Activated CD4-positive, alpha-beta T cell treated with anti-CD3 and anti-CD28 coated beads, Interleukin-2, amount 50 U/mL, for 48 hours (primary cell): ENCODE measurements at places on chromosomes 2 and 18.

- DNase-seq, result no peak
Measured at GRCh38 chr2:234955971-234956509, 4.2 kb downstream of the SH3BP4 start.

- no peak for DNase-seq
Measured at GRCh38 chr2:124725187-124725586, 700.1 kb downstream of the CNTNAP5 start.

DNA sequence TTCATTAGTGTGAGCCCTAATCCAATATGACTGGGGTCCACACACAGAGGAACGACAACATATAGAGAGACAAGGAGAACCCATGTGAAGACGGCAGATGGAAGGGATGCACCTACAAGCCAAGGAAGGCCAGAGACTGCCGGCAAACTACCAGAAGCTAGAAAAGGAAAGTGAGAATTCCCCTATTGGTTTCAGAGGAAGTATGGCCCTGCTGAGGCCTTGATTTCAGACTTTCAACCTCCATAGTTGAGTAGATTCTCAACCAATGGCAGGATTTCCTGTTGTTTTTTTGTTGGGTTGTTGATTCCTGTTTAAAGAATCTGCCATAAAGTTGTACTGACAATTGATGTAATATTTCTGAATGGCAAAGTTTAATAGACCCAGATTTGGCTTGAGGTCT lies 241.5 kb downstream of the SATB2 start:
- DNase-seq, result no peak

DNA sequence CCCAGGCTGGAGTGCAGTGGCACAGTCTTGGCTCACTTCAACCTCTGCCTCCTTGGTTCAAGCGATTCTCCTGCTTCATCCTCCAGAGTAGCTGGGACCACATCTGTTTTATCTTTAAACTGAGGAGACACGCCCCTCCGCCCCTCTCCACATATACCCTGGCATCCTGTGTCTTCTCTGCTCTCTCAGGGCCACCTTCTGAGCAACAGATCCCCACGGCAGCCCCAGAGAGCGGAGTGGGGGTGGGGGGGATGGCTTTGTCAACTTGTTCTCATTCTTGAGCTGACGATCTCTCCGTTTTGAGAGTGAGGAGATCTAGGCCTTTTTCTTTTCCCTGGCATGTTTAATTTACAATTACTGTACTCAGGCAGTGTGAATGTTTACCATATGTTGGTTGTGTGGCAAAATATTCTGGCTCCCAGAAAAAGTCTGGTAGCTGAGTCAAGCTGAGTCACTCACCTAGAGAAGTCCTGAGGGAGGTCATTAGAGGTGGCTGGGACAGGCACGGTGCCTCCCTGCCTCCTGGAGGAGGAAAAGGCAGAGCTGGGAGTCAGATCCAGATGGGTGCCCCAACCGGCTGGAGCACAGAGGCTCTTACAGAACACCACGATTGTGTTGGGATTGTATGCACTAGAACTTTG lies 19.5 kb upstream of the ID2 start:
- DNase-seq, result no peak

DNA sequence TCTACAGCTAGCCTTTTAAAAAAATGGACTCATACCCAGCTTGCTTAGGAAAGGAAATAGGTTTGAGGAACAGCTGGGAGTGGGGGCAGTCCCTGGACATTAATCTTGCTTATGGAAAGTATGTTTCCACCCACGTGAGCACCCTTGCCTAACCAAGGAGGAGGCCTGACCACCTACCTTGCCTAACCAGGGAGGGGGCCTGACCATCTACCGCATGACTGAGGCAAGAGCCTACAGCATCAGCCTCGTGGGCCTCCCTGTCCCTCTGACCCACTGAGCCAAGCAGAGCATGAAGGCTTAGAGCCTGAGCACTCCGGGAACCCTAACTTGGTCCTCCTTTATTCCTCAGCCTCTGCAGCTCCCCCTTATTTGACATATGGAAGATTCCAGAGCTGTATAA lies 20.2 kb downstream of the PRKAG3 start:
- DNase-seq, result no peak

DNA sequence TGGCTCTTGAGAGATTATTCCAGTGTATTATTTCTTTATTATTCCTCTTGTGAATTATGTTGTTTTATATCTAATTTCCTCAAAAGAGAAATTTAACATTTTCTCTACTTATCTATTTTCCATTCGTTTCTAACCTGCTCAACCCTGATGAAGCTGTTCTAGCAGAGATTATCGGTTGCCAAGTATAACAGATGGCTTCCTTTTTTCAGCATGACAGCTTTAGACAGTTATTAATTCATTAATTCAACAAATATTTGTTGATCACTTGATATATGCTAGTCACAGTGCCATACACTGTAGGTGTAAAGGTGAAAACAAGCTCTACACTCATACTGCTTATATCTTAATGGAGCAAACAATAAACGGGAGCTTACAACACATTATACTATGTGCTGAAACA lies 137.9 kb upstream of the UBE2E3 start:
- no peak for DNase-seq

GRCh38 chr2:31277621-31278020 lies 43.7 kb downstream of the EHD3 start:
- no peak for DNase-seq

DNA sequence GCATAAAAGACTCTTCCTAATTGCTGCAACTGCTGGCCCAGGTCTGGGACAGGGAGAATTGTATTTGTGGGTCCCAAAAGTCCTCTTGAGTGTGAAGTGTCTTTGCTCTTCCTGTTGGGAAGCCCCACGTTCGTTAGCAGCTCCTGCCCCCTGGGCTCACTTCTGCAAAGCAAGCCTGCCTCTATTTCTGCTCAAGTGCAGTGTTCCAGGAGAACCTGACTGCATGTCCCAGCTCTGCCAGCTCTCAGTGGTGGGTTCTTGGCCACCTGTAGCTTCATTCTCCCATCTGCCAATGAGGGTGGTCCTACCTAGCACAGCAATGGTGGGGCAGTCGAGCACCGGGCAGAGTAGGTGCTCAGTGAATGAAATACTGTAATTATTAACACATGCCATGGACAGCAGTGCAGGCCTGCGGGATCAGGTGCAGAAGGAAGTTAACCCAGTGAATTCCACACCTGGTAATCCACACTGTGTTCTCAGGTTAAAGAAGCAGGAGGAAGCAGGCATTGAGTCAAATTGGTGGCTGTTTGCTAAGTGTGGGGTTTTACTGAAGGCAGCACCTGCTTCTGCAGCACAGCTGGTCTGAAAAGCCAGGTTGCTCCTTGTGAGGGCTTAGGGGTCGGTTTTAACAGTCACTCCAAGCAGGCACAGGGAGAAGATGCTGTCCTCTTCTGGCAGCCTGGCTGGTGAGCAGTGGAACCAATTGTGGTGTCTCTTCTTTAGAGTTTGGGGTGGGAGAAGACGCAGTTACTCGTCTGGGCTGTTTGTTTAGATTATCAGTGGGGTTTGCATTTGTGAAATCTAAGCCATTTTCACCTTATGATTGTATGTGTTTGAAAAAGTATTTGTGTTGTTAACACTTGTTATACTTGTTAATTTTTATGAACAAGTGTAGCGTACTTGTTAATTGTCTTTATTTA lies 54.3 kb downstream of the DGKD start:
- DNase-seq, result no peak

DNA sequence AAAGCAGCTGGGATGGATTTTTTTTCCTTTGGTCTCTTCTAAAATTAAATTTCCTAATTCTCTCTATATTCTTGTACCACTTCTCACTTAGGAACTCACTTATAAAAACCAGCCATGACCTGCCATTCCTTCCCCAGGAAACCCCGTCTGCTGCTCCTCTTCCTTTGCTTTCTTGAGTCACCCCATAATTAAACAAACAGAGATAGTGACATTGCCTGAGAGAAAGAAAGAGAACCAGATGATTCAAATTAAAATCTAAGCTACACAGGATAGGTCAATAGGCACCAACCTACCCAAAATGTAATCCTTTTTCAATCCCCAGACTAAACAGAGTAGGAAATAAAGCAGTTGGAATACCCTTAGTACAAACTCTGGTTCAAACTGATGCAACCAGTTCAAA lies 9.7 kb downstream of the STK39 start:
- no peak for DNase-seq

- DNase-seq, result no peak
Measured at GRCh38 chr2:233165543-233165894, 86.0 kb upstream of the ATG16L1 start.

DNA sequence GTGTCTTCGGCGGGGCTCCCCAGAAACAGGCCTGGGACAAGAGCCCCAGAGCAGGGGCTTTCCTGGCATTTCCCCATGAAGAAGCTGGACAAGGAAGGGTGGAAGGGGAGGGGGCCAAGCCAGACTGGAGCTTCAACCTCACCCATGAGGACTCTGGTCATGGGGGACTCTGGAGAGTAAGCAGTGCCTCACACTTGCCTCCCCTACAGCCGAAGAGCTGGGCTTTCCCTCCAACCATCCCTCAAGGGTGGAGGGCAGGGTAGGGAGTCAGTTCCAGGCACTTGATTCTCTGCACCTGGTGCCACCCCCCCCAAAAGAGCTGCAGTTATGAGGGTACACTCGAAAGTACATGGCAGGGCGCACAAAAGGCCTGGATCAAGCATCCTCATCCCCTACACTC lies 246.6 kb downstream of the TFCP2L1 start:
- no peak for DNase-seq

GRCh38 chr2:215791481-215791937 lies 221.8 kb downstream of the MREG start:
- no peak for DNase-seq

DNA sequence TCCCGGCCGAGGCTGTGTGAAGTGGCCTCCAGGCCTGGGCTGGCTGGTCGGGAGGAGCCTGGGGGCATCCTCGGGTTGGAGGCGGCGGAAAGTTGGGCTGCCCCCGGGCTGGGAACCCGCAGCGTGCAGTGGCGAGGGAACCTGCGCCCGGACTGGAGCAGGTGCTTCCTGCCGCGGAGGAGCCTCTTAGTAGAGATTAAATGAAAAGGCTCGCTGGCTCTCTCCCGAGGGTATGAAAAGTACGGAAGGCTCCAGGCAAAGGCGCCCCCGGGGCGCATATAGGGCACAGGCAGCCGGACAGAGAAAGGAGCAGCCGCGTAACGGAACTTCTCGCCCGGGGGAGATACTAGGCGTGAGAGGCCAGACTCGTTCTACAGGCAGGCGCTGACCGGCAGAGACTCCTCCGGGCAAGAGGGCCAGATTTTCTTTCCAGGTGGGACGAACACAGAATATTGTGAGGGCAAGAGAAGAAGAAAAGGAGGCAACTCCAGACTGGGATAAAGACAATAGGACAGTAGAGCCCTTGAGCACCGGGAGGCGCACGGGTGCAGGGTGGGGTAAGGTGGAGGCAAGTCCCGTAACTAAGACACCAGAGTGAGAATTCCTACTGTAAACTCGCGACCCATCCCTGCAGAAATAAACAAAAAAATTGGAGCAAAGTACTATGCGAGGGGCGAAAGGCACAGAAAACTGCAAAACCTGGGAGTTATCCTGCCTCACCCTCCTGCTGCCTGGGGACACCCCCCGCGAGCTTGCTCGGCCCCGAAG lies 816 bp downstream of the CDH2 start:
- DNase-seq, result no peak

GRCh38 chr18:70243131-70243929 lies 37.8 kb upstream of the RTTN start:
- no peak for DNase-seq

- no peak for DNase-seq
Measured at GRCh38 chr2:212477571-212477970, 61.0 kb downstream of the ERBB4 start.

- no peak for DNase-seq
Measured at GRCh38 chr2:142754182-142754581, 123.3 kb upstream of the KYNU start.

DNA sequence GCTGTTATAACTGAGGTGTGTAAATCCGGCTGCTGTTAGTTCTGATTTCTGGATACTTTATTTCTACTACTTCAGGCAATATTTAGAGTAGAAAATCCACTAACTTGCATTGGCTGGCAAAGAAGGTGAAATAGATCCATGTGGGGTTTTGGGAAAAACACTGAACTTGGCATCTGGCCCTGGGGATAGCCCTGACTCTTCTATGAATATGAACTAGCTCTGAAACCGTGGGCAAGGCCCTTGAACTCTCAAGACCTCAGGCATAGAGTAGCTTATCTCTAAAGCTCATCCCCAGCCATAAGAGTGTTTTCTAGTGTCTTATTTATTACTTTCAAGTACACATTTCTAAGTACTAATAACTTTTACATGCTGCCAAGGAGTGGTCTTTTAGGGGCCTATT lies 25.8 kb downstream of the PARD3B start:
- DNase-seq, result no peak

GRCh38 chr18:72637299-72637698 lies 93.2 kb upstream of the CBLN2 start:
- no peak for DNase-seq

DNA sequence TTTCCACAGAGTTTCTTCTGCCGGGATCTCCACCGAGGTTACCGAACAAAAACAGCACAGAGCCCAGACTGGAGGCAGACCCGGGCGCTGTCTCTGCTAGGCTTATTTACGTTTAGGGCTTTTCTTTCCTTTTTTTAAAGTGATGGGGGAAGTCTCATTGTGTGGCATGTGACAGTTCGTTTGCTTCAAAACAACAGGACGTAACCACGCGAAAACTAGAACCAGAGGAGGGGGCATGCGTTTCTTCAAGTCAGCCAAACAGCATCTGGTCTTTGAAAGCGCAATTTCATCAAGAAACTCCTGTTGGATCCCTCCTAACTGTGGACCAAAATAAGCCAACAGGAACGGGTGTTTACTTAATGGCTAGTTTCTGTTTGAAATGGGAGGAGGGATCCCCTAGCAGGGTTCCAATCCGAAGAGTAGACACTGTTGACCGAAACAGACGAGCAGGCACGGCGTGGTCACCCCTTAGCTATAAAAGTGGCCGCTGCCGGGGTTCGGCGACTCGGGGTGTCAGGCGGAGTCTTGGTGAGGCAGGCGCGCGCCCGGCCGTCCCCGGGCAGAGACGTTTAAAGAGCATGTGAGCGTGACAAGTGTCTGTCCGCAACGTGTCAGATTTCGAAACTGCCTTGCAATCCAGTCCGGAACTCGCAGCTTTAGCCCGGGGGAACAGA lies 997 bp upstream of the TGIF1 start:
- peak; percentile 33 for DNase-seq

DNA sequence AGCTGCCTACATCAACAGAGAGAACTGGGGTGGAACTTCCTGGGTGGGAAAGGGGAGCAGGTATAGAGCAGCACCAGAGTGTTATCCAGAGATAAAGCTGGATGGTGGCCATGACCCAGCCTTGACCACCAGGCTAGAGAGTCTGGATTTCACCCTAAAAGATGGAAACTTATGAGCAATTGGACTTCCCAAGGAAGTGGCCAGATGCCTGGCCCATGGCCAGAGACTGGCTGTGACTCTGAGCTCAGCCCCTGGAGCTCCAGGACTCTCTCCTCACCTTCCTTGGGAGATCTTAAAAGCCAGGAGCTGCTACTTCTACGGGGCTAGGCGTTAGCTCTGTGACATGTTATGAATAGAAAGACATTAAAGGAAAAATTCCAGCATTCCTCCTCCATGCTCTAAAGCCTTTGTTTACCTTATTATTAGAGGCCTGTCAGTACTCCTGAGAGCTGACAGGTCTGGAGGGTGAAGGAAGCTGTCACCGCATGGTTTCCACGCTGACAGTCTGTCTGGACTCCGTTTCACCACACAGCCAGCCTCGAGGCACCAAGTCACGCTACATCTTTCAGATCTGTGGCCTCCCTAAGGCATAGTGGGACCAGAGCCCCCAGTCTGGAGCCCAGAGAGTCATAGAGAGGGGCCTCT lies 260.0 kb upstream of the SIX2 start:
- DNase-seq, result no peak

- DNase-seq, result no peak
Measured at GRCh38 chr2:464562-465309, 176.8 kb upstream of the ALKAL2 start.
